ENCODE measurements at places on chromosomes 11 and 22.

DNA sequence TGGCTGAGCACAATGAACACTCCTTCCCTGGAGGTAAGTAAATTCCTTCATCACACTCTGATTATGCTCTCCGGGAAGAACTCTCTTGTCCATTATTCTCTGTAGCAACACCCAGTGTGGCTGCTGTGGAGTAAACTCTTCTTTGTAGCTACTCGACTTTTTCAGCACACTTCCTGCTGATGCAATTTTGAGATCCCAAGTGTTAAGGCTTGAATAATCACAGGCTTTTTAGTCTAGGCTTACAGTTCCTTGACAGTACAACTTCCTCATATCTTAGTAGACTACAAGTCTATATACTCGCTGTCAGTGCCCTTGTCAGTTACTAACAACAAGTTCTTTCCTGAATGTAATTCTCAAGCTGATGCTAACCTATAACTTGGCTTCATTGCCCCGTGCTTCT lies 301.8 kb upstream of the API5 start:
- DNase-seq, result no peak

DNA sequence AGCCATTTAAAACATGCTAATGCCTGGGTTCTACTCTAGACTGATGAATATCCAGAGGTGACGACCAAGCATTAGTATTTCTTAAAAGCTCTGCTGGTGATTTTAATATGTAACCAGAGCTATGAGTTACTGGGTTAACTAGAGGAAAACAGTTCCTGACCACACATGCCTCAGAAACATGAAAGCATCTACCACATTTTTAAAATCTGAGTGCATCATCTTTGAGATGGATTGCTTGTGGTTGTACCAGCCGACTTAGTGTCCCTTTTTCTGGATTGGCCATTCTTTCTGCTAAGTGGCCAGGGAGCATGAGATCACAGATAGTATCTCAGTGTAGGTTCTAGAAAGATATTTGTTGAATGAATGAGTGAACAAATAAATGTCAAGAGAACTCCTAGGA lies 152.4 kb downstream of the NTM start:
- DNase-seq, result no peak

GRCh38 chr11:67177399-67178281 lies 58.6 kb downstream of the KDM2A start:
- DNase-seq, result no peak

GRCh38 chr11:75899806-75900205 lies 84.8 kb downstream of the UVRAG start:
- no peak for DNase-seq

DNA sequence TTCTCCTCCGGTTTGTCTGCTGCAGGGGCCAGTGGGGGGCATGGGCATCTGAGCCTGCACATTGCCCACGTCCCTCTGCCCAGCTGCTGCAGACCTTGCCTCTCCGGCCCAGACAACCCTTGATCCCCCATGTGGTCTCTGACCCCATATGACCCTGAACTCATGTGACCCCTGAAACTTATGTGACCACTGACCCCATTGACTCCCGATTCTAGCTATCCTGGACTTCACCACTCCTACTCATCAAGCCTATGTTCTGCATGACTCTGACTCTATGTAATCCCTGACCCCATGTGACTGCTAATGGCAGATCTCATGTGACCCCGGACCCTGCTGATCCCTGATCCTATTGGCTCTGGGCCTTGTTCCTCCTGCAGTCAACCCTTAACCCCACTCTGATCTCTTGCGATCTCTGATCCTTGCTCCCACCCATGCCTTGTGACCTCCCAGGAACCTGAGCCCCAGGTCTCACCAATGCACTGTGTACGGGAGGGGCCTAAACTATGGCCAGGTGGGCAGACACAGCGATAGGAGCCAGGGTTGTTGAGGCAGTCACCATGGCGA lies 5.7 kb downstream of the LTBP3 start:
- DNase-seq, result no peak

DNA sequence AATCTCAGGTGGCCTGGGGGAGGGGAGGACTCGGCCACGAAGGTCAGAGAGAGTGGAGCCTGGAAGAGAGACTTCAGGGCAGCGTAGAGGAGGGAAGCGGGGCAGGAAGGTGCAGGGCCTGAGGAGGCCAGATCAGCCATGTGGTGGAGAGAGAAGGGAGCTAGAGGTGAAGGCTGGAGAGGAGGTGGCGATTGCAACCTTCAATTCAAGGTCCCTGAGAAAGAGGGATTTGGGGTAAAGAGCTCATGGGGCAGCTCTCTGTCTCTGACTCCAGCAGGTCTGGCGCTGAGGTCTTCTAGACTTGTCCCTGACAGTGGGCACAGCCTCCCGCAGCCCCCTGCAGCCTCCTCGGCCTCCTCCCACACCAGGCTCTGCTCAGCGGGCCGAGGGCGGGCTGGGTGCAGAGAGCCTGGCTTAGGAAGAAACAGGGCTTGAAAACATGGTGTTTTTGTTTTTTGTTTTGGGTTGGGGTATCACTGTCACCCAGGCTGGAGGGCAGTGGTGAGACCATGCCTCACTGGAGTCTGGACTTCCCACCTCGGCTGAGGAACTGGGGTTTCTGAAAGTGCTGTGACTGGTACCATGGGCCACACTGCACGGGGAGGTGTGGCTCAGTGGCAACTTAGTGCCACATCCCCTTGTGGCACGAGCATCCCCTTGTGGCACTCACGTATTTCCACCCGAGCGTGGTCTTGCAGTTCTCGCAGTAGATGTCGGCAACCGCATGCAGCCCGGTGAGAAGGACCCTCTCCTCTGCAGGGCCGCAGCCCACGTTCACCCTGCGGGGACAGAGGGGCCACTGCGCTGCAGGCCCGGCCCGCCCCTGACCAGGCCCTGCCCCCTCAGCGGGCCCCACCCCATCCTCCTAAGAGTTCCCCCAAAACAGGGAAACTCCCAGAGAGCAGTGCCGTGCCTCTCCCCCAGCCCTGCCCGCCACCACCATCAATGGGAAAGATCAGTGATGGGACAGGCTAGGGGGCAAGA lies 32.6 kb downstream of the YPEL1 start:
- DNase-seq, result no peak

DNA sequence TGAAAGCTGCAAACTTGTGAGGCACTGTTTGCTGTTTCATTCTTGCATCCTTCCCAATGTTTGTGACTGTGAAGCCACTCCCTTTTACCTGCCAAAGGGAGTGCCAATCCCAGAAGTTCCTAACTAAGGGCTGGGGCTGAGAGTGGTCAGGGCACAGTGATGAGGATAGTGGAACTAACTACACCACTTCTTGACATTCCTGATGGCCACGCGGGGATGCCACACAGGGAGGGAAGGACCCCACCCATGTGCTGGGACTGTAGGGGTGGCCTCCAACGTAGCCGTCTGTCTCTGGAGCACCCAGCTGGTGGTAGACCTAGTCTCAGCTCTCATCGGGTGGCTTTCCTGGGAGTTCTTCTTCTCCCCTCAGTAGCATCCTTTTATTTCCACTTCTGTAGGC lies 335.5 kb downstream of the CADM1 start:
- no peak for DNase-seq
